Stomach (tissue), 19 donors: ENCODE measurements at places on chromosomes 5 and 9. TPM values are rescaled to one million over a fixed set of nuclear protein-coding genes. Genes with fewer than 3 reads are reported as not detected.

The CXCL14 gene
- 15.6 TPM for total RNA-seq

The IL3 gene
- total RNA-seq: not detected

DNA sequence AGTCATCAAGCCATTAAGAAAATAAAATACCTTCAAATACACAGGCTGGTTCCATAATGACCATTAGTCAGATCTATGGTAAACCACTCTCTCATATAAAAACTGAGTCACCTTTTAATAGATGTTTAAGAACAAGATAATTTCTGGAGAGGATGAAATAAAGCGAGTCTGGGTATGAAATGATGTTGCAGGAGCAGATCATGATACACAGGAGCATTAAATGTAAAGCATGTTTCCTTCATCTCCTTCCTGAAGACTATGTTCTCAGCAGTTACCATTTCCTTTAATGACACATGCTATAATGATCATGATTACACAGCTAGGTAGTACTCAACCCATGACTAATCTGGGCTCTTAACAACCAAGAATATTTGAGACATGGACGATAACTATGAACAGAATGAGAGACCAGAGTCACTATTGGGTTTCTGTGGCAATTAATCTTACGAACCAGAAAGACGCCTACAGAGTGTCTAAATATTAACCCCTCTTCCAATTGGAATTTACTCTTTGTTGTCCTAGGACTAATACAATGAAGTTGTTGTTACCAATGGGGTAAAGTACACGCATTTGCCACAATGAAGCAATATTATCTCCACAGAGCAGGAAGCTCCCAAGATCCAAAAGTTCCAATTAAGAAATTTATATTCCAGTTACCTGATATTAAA is 105.6 kb downstream of the NR6A1 start:
- DNase-seq: no peak

The NUTM2G gene
- not detected for total RNA-seq

GRCh38 chr9:109168170-109168569 is 1.1 kb upstream of the FRRS1L start:
- no peak for DNase-seq

- no peak for DNase-seq
Measured at GRCh38 chr5:103178167-103178566, 58.1 kb downstream of the PPIP5K2 start.

GRCh38 chr5:142725231-142726187 is 39.6 kb upstream of the FGF1 start:
- DNase-seq: no peak

The NMUR2 gene
- total RNA-seq: not detected

- no peak for DNase-seq
Measured at GRCh38 chr5:145243016-145243415, 592.1 kb downstream of the PRELID2 start.

- DNase-seq: no peak
Measured at GRCh38 chr9:10331157-10331556, 281.6 kb downstream of the PTPRD start.

The TAF11L5 gene
- total RNA-seq: not detected

The SPRY4 gene
- total RNA-seq: 11.1 TPM

The GOLGA1 gene
- 16.2 TPM for total RNA-seq

The GOLM1 gene
- 134 TPM for total RNA-seq

The TGFBI gene
- total RNA-seq: 79.1 TPM

GRCh38 chr5:39870137-39870536 is 445.4 kb upstream of the DAB2 start:
- no peak for DNase-seq

The PFN3 gene
- not detected for total RNA-seq

DNA sequence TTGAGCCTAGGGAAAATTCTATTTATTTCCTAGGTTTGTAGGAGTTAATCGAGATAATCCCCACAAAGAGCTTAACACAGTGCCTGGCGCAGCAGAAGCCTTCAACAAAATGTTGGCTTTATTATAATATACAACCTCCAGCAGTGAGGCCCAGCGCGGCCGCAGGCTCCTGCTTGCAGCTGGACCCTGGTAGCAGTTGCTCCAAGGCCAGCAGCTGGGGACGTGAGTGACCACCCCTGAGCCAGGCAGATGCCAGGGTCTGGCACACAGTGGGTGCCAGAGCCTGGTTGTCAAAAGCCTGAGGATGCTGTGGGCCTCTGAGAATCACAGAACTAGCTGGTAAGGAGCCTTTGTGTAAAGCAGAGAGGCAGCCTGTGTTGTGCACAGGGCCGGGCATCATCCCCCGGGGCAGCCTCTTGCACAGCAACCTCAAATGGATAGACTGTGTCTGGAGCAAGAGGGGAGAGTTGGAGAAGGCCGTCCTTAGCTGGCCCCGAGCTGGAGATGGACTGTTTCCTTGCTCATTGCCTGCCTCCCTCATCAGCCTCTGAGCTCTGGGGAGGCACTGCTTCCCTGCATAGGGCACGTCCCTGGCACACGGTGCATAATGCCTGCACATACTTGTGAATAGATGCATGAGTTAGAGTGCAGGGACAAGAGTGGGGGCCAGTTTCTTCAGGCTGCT is 17.3 kb downstream of the CSF1R start:
- DNase-seq: no peak

DNA sequence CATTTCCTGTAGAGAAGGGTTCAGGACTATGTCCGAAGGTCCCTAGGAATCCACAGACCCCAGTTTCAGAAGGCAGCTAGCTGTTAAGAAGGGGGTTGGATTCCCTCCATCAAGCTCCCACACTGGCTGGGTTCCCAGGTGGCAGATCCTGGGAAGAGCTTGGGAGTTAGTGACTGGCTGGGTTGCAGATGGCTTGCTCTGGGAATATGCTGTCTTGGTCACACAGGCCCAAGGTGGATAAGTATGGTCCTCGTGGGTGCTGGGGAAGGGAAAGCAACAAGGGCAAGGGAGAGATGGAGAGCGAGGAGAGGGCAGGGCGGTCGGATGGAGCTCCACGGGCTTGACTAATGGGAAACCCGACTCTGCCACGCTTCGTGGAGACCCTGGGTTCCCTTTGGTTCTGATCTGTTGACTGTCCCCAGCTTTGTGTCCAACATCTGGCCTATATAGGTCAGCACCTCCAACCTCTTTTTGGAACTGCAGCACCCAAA is 17.4 kb downstream of the SH3PXD2B start:
- DNase-seq: no peak

The GPR21 gene
- not detected for total RNA-seq

The PCDHGB1 gene
- 0.43 TPM for total RNA-seq

The IFNA2 gene
- not detected for total RNA-seq

The FOXD4 gene
- not detected for total RNA-seq

DNA sequence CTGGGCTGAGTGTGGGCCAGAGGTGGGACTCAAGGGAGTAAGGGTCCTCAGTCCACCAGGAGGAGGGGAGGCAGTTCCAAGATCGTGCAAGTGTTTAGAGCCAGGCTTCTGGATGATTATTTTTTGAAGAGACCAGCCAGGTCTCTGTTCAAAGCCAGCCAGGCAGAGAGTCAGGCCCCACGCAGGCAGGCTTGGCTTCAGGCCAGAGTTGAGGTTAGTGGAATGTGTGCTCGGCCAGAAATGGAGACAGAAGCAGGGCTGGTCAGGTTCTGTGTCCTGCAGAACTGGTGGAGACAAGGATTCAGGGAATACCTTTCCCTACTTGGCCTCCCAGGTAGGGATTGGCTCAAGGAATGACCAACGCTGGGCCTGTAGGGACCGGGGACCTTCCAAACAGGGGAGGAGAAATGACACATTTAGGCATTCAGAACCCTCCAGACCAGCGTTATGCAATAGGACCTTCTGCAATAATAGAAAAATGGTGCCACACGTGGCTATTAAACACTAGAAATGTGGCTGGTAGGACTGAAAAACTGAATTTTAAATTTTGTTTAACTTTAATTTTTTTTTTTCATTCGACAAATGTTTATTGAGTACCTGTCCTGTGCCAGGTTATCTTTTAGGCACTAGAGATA is 106.2 kb downstream of the CMYA5 start:
- peak; percentile 23 for DNase-seq

DNA sequence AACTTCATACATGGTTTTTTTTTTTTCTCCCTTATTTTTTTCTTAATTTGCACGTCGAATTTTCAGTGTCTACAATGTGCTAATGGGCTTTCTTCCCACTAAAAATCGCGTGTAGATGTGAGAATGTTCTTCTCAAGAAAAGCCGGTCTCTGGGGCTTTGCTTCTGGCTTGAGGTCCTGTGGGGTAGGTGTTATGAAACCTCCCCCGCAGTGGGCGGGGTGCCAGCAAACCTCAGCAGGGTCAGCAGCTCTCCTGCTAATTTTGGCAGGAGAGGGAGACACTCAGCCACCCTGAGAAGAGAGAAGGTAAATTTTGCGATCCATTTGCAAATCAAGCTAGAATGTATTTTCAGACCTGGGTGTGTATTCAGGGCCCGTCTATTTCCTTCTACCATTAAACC is 59.9 kb downstream of the NPR3 start:
- no peak for DNase-seq

GRCh38 chr5:153276151-153276550 is 214.3 kb upstream of the GRIA1 start:
- peak; percentile 60 for DNase-seq
